Anterior cingulate cortex (tissue), 58 donors: ENCODE measurements at places on chromosomes 6 and 20.

DNA sequence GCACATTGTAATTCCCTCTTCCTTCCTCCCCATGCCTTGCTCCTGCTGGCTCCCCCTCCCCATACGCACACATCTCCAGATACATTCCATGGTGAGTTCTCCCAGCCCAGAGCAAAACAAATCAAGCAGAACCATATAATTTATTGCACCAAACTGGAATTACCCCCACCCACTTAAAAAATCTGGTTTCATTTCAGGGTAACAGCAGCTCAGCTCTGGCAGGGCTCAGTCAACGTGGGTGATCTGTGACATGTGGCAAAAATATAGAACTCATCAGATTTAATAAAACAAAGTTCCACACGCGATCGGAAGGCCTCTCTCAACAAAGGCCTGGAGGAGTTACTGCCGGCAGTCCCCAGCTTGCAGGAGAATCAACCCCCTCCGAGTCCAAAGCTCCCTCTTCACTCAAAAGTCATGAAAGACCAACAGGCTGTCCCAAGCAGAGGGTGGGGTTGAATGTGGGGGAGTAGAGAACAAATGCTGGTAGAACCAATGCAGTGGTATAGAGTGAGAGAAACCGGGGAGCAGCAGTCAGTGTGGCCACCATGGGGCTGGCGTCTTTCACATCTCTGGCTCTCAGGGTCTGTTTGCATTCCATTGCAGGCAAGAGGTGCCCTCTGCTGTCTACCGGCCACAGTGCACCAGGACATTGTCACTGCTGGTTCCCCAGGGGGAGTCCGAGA is 323.3 kb upstream of the NT5E start:
- DNase-seq = peak; percentile 5

GRCh38 chr6:27777126-27777525 is 135.1 kb downstream of the OR2B2 start:
- DNase-seq = no peak

- no peak for DNase-seq
Measured at GRCh38 chr6:89602166-89602565, 36.4 kb downstream of the LYRM2 start.

DNA sequence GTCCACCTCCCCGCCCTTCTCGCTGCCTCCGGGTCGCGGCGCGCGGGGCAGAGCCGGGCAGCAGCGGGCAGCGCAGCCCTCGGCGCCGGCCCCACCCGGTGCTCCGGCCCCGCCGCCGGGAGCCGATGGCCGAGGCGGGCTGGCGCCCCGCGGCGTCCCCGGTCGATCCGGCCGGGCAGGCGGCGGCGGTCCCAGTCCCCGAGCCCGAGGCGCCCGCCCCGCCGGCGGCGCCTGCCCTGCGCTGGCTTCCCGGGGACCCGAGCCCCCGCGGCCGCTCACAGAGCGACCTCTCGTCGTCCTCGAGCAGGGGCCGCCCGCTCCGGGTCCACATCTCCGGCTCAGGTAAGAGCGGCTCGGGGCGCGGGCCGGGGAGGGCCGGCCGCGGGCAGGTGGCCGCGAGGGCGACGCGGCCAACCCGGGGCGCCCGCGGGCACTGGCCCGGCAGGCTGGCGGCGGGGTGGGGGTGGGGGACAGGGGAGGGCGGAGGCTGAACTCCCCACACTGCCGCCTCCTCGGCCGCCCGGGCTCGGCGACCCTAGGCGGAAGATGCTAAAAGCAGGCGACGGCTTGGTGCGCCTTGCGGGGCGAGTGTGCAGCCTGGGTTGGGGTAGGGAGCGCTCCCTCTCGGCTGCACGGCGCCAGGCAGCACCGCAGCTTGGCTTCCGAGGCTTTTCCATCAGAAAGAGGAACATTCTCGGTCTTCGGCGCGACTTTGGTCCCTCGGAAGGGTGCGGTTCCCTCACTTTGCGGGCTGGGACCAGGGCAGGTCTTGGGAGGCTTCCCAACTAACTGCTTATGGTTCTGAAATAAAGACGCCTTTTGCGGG is 25.6 kb upstream of the FUCA2 start:
- DNase-seq = peak; percentile 4

DNA sequence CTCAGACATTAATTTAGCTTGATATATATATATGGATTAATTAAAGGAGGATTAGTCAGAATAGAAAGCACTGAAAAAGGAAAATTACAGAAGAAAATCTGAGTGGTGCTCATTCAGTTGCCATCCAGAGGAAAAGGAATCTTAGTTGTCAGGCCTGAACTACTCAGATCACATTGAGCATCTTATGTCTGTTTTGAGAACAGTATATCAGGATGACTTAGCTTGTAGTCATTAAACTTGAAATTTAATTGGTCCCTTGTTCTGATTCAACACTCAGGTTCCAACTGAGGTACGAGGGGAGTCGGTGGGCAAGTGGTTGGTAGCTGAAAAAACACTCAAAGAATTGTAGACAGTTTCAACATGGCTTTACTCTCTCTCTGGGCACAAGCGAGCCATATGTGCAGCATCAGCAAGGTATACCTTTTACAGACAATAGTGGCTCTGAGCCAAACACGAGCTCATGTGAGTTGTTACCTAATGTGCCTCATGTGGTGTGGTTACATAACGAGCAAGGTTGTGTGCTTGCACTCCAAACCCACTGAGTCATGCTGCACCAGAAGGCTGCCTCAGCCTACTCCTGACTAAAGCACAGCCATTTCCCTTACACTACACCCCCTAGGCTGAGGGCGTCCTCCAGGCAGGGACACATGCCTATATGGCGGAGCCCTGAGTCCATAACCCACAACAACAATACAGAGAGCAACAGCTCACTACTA is 73.0 kb upstream of the HMGN3 start:
- no peak for DNase-seq

GRCh38 chr6:85130743-85131142 is 319.1 kb upstream of the NT5E start:
- no peak for DNase-seq
